Activated CD8-positive, alpha-beta memory T cell treated with anti-CD3 and anti-CD28 coated beads for 1 hour (primary cell): ENCODE measurements at places on chromosomes 4 and X.

DNA sequence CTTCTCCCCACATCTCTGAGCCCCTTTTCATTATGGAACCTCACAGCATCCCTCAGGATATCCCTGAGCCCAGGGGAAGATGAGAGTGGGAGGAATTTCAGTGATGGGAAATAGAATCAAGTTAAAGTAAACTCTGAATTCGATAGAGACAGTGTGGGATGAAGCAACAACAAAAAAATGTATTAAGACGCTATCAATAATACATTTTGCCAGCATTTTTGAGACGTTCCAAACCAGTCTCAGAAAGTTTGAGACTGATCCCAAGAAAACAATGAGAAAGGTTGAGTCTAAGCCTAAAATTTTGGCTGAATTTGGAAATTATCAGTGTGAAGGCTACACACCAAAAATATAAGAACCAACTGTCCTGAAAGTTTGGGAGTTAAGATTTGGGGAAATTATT, 196.2 kb downstream of the CBR4 start:
- DNase-seq, result no peak

DNA sequence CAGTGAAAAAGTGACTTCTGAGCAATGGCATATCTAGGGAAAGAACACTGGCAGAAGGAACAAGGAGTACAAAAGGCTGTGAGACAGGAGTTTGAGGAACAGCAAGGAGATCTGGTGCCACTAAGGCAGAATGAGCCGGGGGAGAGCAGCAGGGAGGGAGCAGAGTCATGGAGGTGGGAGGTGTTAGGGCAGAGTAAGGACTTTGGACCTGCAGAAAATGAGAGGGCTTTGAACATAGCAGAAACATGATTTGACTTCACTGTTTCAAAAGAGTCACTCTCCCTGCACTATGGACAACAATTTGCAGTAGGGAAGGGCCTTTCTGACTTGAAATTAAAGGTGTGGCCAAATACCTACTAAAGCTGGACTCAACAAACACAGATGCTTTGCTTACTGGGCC, 356.2 kb downstream of the ADGRL3 start:
- DNase-seq, result no peak

DNA sequence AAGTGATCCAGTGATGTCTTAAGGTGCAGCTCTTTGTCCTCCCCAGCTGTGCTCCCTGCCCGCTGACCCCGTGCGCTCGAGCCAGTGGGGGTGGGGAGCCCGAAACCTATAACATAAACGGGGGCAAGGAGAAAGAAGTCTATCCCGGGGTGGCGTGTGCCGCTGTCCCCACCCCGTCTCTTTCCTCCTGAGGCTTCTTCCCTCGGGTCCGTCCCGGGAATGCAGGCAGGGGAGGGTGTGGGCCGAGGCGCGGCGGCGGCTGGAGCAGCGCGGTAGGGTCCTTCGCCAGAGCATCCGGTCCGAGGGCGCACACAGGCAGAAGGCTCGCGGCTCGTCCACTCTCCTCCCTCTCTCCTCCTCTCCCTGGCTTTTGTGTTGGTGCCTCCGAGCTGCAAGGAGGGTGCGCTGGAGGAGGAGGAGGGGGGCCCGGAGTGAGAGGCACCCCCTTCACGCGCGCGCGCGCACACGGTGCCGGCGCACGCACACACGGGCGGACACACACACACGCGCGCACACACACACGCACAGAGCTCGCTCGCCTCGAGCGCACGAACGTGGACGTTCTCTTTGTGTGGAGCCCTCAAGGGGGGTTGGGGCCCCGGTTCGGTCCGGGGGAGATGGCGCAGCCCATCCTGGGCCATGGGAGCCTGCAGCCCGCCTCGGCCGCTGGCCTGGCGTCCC, at the start of gene RAB33A:
Gene RAB33A (plus strand): TSS at position 517 of the 681 bp plus-strand sequence. CDS start 101 bp downstream, at position 618.
- no peak for DNase-seq

DNA sequence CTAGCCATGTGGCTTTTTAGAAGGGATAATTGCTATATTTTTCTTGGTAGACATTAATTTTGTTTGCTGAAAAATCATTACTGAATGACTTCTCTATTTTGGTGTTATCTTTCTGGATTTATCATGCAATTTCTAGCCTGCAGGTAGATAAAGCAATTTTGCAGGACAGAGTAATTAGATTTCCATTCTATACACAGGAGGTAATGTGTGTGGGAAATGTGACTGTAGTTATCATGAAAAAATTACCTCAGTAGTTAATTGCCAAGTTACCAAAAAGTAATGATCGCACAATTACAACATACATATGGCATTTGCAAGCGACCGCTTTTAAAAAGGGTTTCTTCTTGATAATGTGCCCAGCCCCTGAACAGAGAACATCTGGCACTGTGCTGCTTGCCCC, 66.1 kb downstream of the KIT start:
- DNase-seq, result no peak

DNA sequence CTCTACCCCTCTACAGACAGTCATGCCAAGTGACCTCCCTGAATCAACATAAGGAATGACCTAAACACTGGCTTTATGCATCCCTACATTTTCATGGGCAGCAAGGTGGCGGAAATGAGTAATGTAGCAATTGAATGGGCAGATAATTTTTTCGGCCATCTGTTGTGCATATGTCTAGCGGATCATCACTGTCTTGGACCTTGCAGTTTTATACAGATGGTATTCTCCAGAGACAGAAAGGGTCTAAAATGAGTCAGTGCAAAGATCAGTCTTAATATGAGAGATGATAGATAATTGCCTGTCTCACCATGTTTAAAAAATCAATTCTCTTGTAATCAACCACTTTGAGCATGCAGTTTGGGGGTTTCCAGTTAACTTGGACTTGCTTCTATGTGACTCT, 177.3 kb upstream of the DKK2 start:
- DNase-seq, result no peak

DNA sequence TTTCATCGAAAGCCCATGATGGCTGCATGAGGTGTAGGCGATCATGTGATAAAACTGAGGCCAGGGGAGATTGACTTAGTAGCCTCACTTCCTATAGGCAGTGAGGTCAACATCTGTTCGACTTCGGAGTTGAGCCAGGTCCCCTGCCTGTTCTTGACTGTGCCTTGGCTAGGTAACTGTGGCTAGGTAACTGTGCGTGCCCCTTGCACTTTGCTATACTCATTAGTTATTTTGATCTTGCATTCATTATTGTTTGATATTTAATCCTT, 55.0 kb downstream of the CLDN34 start:
- DNase-seq, result no peak

GRCh38 chrX:49792376-49792775, 36.7 kb upstream of the PAGE4 start:
- no peak for DNase-seq

- DNase-seq, result no peak
Observed at GRCh38 chrX:128883650-128884049, 639.6 kb downstream of the SMARCA1 start.

GRCh38 chr4:113878668-113879067, 100.8 kb downstream of the ARSJ start:
- no peak for DNase-seq

- no peak for DNase-seq
Observed at GRCh38 chrX:147680251-147680650, 231.5 kb upstream of the FMR1 start.

GRCh38 chr4:24533364-24533763, 51.0 kb downstream of the DHX15 start:
- DNase-seq, result no peak

- DNase-seq, result no peak
Observed at GRCh38 chr4:54499308-54500074, 158.3 kb upstream of the KIT start.

DNA sequence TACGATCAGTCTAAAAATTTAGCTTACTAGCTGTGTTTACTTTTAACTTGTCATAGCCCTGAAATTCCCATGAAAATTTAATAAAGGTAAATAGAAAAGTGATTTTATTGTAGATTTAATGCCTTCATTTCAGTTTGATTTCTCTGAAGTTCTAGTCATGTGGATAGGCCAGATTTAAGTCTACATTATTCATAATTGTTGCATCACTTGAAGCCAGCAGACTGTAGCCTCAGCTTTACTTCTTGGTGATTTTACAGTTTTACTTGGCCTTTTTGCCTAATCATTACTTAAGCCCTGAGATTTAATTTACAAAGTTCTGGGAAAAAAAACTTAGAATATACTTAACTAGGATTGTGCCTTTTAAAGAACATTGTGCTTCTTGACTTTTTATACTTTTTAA, 73.5 kb upstream of the FHDC1 start:
- no peak for DNase-seq

- DNase-seq, result no peak
Observed at GRCh38 chr4:8540991-8541390, 39.2 kb upstream of the GPR78 start.

DNA sequence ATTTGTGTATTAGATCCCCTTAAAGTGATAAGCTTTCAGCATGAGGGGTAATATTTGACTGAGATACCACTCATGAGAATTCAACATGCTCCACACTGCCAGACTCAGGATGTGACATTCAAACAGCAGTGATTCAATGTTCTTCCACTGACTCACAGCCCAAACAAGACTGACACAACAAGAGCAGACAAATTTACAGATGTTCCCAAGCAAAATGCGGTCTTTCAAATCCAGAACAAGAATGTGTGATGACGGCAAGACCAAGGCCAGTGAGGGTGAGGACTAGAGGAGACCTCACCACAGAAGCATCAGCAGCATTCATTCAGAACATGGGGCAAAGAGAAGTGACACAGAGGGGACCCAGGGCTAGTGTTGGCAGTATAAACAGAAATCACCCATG, 99.3 kb upstream of the GRIA3 start:
- no peak for DNase-seq

DNA sequence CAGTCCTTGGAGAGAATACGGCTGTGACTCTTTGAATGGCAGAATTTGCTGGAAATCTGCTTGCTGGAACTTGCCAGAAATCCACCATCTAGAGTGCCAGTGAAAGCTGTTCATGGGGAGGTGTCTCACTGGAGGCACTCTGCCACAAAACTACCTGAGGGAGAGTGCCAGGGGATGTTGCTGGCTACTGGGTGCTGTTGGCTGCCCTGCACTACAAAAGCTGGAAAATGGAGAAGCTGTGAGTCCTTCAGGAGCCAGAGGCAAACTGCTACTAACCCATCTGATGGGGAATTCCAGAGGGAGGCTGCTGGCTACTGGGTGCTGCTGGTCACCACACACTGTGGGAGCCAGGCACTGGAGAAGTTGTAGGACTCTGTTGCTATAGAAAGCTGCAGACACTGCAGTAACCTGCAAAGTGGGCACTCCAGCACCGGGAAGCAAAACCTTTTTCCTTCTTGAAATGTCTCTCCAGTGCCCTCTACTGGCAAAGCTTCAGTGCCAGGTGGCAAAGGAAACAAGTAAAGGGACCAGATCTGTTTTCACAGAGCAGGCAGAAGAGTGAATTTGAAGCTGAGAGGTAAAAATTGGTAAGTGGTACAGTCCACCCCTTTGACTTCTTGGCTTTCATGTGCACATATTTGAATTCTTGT, 47.8 kb upstream of the HSD17B10 start:
- no peak for DNase-seq

- DNase-seq, result no peak
Observed at GRCh38 chr4:103011378-103012025, 8.0 kb downstream of the SLC9B1 start.

DNA sequence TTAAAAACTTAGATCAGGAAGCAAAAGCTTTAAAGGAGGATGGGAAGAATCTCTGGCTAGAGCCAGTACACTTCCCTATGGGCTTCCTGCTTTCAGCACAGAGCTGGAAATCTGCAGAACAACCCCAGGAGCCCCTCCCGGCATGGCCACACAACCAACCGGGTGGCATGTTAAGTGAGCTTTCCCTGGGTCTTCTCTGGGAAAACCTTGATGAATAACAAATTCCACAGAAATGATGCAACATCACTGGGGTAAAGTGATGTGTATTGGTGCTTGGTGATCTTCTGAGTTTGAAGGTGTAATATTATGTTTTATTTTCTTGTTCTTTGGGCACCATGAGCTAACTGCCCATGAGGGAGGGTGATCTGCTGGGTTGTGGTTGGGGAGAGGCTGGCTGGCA, 22.1 kb downstream of the NHS start:
- no peak for DNase-seq

DNA sequence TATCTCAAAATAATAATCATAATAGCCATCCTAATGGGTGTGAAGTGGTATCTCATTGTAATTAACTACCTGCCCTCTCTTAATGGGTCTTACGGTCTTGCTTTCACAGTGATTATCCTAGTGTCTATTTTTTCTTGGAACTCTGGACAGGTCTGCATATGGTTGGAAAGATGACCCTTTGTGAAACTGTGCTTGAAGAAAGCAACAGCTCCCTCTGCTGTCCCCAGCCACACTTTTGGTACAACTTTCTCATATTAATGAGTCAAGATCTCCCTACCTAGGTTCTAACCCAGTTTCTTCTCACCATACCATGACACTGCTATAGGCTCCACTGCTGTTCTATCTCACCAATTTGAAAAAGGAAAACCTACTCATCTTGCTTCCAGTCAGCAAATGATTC, 2.4 kb downstream of the TFDP3 start:
- DNase-seq, result no peak

DNA sequence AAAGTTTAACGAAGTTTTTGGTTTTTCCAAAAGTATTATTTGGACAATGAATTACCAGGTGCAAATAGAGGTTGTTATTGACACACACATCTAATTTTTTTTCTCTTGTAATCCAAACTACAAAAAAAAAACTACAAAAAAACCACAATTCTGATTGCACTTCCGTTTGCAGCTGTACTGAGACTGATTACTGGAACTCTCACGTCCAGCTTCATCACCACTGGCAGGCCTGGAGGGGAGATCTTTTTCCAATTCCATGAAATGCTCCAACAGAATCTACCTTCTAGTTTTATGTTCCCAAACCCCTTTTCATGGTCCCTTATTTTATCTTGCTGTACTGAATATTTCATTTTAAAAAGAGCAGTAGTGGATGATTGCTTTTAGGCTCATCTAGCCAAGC, 1118.3 kb downstream of the C4orf33 start:
- DNase-seq, result no peak

DNA sequence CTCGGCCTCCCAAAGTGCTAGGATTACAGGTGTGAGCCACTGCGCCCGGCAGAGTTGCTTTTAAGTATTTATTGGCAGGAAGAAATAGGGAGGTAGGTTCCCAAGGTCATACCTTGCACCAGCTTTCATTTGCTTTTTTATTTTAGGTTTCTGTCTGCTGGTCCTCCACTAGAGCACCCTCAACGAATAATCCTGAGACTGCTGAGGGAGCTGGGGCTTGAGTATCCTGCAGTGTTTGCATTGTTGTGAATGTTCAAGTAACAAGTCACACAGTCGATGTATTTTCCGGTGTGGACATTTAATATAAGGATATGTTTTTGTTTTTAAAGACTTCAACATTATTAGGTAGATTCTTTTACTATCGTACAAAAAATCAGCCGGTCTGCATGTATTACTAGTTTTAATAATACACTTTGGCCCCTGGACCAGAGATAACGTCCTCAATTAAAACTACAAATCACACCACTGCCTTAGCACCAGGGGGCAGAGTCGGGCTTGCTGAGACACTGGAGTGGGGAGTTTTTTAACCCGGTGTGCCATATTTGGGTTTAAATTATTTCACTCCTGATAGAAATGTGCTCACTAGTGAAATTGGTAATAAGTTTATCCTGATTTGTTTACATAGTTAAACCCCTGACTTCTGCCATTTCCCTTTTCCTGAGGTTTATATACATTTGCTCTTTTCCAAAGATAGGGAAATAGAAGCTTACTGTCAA, 11.6 kb downstream of the SMIM20 start:
- no peak for DNase-seq
